Jurkat, Clone E6-1 (cell line): ENCODE measurements at places on chromosomes 7 and 10.

GRCh38 chr10:96614515-96614914 is 27.7 kb upstream of the TM9SF3 start:
- DNase-seq: no peak

DNA sequence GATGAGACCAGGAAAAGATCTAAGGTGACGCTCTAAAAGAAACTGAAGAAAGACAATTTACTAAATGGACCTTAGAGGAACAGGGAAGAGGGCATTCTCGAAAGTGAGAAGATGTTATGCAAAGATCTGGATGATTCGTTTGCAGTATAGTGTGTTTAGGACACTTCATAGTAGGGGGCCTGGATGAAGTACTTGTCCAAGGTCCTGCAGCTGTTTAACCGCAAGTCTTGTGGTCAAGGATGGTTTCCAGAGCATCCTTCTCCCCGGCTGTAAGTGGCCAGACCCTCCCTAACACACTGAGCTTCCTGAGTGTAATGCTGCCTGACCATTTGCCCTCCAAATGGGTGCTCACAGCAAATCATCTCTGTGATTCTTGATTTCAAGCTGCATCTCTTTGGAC is 101.6 kb downstream of the XPNPEP1 start:
- no peak for DNase-seq

DNA sequence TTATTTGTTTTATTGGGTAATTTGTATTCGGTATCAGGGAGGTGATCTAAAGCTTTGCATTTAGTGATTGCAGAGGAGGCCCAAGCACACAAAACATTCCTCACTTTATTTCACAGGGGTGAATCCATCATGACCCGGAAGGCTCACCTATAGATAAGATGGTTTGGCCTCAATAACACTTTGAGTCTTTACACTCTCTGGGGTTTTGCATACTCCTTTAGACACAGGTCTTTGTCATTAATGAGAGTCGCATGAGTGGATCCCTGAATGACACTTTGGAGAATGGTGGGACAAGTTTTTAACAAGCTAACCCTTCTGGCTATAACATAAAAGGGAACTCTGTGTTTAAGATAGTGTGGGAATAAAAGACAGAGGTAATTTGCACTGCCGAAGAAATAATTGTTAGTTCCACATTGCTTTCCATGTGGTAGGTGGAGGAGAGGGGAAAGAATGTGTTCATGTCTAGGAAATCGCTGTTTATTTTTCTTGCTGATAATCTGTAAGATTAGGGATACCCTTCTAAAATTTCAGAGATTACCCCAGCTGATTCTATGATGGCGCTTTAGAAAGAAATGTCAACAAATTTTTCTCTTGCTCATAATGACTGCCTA is 455.8 kb downstream of the TFEC start:
- no peak for DNase-seq

DNA sequence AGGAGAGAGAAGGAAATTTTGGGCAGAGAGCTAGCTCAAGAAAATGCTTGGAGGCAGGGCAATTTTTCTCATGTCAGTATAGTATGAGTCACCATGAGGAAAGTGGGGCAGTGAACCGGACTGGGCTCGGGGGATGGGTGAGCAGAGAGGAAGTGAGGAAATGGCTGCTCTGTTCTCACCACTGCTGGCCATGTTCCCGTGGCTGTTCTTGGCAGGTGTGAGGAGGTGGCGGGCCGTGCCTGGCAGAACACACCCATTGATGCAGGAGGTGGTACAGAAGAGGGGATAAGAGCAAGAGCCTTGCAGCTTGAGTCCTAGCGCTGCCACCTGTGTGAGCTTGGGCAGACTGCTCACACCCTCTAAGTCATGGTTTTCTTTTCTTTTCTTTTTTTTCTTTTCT is 304.4 kb upstream of the LYZL1 start:
- DNase-seq: no peak

- no peak for DNase-seq
Observed at GRCh38 chr7:47817917-47818316, 130.3 kb downstream of the PKD1L1 start.

- DNase-seq: no peak
Observed at GRCh38 chr10:87722716-87723115, 63.0 kb downstream of the PAPSS2 start.

DNA sequence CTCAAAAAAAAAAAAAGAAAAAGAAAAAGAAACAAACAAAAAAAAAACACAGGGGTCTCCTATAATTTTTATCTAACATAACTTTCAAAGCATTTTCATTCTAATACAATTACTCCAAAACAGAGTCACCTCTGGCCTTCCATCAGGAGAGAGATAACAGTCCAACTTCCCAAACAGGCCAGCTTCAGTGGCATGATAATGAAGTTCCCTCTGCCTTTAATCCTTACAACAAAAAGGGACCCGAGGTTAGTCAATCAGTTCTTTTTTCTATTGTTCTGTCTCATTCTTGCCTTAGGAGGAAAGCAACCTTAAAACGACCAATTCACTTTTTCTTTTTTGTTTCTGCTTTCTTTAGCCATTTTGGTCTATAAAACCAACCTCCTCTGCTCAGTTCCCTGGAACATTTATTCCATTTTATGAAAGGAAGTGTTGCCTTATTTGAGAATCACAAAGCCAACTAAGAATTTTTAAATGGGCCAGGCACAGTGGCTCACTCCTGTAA is 16.5 kb upstream of the FXYD4 start:
- no peak for DNase-seq

DNA sequence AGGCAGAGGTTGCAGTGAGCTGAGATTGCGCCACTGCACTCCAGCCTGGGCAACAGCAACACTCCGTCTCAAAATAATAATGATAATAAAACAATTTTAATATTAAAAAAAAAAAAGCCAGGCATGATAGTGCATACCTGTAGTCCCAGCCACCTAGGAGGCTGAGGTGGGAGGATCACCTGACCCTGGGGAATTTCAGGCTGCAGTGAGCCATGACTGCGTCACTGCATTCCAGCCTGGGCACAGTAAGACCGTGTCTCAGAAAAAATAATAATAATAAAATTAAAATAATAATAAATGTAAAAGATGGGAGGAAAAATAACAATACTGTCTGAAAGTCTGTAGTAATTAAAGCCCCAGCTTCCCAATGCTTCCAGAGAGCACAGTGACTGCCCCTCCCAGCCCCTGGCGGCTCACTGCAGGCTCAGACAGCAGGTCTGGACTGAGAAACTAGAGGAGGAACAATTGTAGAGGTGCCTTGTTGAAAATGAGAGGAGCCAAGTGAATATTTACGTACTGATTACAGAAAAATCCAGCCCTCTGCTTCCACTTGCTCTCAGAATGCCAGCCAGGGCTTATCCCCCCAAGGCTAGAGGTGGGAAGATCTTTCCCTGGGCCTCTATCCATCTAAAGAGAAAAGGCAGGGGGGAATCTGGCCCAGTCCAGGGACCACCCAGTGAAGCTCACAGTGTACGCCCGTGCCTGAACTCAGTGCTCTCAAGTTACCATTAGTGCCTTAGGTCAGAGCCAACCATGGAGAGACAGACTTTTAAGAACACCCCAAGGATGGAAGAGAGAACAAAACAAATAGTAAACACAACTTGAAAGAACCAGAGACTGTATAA is 112.8 kb downstream of the PARD3 start:
- no peak for DNase-seq

DNA sequence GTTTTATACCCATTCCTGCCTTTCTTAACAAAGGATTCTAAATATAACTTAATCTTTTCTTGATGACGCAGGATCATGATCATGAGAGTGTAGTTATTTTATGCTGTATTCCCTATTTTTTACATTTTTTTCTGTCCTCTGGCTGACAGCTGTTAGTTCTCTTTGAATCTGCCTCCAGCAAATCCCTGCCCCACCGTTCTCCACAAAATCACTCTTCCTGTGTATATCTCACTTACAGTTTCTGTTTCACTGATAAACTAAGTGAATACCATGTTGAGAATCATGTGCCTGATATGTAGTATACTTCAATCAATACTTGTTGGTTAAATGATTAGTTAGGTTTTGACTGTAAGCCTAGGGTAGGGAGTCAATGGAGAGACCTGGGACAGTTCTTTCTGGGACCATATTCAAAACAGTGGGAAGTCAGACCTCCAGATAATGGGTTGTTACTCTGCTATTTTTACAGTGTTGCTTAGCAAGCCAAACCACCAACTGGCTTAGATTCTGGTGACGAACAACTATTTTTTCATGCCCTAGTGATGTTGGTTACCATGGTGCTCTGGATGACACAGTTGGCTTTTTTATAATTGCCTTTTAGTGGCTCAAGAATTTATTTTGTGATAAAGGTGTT is 12.8 kb downstream of the CNNM1 start:
- DNase-seq: no peak

DNA sequence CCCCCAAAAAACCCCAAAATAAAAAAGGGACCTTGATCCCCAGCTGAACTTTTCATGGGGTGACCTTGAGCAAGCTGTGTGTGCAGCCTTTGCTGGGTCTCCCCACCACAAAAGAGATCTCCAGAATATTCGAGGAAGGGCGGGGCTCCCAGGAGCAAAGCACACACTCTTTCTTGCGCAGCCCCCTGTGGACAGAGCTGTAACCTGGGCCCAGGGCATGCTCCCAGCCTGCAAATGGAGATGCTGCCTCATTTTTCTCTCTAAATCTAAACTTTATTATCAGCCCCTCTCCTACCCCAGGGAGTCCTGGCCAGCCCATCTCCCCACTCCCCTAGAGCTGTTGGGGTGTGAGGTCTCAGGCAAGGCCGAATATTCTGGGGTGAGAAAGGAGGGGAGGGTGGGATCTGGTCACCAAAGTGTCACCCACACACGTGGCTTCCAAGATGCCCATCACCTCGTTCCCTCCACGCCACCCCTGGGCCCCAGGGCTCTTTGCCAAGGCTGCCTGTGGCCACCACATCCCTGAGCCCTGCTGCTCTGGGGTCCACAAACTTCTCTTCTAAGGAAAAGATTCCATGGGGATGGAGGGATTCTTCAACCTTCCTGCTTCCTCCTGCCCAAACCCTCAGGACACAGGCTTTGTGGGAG is 1.7 kb upstream of the CALML3 start:
- no peak for DNase-seq

- no peak for DNase-seq
Observed at GRCh38 chr7:121101621-121102020, 113.1 kb downstream of the CPED1 start.

GRCh38 chr10:29067628-29068027 is 221.2 kb upstream of the LYZL1 start:
- DNase-seq: no peak

DNA sequence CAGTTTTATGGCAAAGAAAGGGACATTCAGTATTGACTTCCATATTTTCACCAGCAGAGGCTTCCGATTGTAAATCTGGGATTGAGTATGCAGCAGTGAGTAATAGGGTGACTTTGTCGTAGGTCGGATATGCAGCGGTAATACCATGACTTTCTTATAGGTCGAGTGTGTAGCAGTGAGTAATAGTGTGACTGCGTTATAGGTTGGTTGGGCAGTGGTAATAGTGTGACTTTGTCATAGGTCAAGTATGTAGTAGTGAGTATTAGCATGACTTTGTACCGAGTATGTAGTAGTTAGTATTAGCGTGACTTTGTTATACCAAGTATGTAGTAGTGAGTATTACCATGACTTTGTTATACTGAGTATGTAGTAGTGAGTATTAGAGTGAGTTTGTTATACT is 268.2 kb upstream of the ADARB2 start:
- no peak for DNase-seq

- DNase-seq: no peak
Observed at GRCh38 chr7:98213888-98214810, 2.9 kb downstream of the BHLHA15 start.

DNA sequence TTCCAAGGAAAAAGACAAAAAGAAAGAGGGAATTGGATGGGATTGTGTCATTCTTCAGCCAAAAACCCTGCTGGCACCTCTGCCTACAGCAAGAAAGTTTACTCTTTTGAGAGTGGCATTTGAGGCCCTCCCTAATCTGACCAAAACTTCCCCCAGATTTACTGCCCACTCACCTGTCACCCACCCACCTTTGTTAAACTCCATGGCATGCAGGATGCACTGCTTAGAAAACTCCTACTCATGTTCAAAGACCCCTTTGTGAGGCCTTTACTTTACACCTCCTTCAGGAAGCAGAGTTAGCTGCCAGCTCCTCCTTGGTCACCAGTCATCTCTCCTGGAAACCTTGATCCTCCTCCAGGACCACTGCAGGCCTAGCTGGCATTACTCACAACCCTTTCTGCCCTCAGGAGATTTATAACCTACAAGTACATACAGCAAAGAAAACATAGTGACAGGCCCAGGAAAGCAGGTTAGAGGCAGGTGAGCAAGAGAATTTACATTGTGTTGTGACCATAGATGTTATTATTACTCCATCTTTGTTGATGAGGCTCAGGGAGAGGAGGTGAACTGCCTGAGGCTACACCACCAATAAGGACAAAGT is 10.3 kb upstream of the PLAC9 start:
- no peak for DNase-seq

GRCh38 chr10:65423043-65423442 is 1502.8 kb upstream of the LRRTM3 start:
- no peak for DNase-seq

GRCh38 chr10:88080213-88080612 is 216.8 kb downstream of the PTEN start:
- DNase-seq: no peak

DNA sequence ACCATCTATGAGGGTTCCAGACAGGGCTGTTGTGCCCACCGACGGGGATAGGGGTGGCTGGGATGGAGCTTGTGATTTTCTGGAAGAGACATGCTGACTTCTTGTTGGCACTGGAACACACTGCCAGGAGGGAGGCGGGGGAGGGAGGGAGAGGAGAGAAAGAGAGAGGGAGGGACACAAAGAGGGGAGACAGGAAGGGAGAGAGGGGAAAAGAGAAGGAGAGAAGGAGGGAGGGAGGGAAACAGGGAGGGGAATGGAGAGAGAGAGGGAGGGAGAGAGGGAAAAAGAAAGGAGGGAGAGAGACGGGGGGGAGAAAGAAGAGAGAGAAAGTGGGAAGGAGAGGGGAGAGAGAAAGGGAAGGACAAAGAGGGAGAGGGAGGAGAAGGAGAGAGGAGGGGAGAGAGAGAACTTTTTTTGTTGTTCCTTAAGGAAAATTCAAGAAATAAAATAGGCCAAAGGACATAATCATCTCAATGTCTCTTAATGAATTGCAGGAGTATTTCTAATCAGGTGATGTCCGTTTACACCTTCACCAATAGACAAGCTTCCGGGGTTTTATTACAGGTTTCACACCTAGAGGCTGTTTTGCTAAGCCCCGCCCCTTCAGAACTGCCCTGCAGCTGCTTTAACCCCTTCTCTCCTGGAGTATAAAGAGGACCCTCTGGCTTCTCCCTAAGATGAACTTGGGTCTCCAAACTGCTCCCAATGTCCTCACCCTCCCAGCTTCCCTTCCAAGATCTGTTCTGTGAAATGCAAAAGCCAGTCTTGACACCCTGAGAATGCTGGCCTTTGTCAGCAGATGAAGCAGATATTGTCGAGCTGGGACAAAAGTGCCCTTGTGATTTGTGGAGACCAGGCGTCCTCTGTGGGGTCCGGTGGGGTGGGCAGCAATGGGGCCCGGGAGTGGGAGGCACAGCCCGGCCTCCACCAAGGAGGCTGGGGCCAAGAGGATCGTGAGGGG is 82.0 kb upstream of the GTF2IRD1 start:
- DNase-seq: no peak

GRCh38 chr7:65250216-65250615 is 123.4 kb upstream of the ZNF92 start:
- DNase-seq: no peak
